Natural killer cell treated with Interleukin-12 subunit alpha and Interleukin-12 subunit beta and Interleukin-15 and Interleukin-18, amount 100 ng/mL, for 72 hours (primary cell): ENCODE measurements at places on chromosomes 1 and 21. TPM values are rescaled to one million over a fixed set of nuclear protein-coding genes. Genes with fewer than 3 reads are reported as not detected.
A peak's percentile ranks its signal among the peaks of the same experiment; 100 is the strongest.

CSRP1 gene
- 41.6 TPM for total RNA-seq

AXDND1 gene
- 0.81 TPM for total RNA-seq

GRCh38 chr1:103517380-103518047 lies 8.0 kb upstream of the RNPC3 start:
- no peak overlapping the region for H3K27ac ChIP-seq
- H3K4me1 ChIP-seq: no peaks in the 10 kb centered on the region
- DNase-seq: no peak
- no peaks in the 10 kb centered on the region for H3K36me3 ChIP-seq

CD53 gene
- 357 TPM for total RNA-seq

- no peaks in the 10 kb centered on the region for H3K36me3 ChIP-seq
- H3K27ac ChIP-seq: no peak overlapping the region
Observed at GRCh38 chr1:76547916-76548315, 319.4 kb upstream of the ST6GALNAC5 start.

DNA sequence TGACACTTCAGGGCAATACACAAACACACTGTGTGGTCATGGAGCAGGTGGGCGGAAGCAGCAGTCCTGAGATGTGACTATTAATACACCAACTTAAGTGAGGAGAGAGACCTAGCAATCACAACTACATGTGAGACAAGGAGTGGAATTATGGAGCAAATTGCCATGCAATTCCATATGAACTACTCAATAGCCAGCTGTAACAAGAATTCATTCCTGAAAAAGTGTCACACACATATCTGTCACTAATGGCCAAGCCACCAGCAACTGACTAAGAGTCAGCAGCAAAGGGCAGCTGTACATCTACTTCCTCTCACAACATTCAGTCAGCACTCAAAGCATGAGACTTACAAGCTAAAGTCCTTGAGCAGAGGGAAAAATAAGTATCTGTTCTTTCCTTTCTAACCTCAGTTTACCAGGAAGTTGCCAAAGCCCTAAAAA lies 46.2 kb downstream of the GPR3 start:
- no peaks in the 10 kb centered on the region for H3K36me3 ChIP-seq
- no peak overlapping the region for H3K4me3 ChIP-seq
- no peak for DNase-seq
- H3K27ac ChIP-seq: peak overlapping the region; percentile 22
- H3K27me3 ChIP-seq: no peaks in the 10 kb centered on the region

ANKRD65 gene
- not detected for total RNA-seq

TSPEAR gene
- total RNA-seq: not detected

DNA sequence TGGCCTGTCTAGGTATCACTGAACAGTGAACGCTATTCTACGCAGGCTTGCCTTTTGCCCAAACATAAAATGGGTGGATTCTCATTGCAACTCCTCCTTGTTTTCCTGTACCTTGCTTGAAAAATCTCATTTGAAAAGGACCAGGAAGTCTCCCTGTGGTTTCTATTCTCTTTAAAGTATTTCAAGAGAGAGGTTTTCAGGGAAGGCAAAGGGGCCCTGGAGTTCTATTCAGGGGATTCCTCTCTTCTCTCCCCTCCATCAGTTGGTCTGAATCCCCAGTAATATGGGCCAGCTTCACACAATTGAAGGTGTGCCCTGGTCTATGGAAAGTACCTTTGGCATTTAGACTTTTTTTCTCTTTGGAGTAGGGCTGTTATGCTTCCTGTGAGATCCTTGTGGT lies 311.3 kb downstream of the RGS7 start:
- no peaks in the 10 kb centered on the region for H3K4me1 ChIP-seq
- DNase-seq: no peak
- no peaks in the 10 kb centered on the region for H3K27me3 ChIP-seq
- H3K4me3 ChIP-seq: no peak overlapping the region
- H3K36me3 ChIP-seq: no peaks in the 10 kb centered on the region

DNA sequence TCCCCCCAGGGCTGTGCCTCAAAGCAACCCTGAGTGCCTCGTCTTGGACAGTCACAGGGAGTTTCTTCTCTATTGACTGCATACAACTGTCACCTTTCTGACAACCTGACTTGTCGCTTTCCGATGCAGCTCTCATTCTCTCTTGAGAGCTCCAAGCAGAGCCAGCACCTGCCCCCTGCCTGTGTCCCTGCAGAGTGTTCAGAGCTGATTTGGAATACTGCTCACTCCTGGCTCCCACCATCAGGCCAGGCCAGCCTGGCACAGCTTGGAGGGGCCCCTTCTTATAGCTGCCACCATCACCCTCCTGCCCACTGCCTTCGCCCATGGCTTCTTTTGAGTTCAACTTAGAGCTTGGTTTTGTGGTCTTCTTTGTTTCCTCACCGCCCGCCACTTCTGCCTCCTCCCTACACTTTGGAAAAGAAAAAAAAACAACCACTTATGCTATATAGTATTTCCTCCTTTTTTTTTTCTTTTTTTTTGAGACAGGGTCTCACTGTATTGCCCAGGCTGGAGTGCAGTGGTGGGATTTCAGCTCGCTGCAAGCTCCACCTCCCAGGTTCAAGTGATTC lies 12.3 kb downstream of the NCF2 start:
- H3K27ac ChIP-seq: no peak overlapping the region
- no peaks in the 10 kb centered on the region for H3K27me3 ChIP-seq
- H3K4me3 ChIP-seq: no peak overlapping the region

ADCY10 gene
- 0.33 TPM for total RNA-seq

DNA sequence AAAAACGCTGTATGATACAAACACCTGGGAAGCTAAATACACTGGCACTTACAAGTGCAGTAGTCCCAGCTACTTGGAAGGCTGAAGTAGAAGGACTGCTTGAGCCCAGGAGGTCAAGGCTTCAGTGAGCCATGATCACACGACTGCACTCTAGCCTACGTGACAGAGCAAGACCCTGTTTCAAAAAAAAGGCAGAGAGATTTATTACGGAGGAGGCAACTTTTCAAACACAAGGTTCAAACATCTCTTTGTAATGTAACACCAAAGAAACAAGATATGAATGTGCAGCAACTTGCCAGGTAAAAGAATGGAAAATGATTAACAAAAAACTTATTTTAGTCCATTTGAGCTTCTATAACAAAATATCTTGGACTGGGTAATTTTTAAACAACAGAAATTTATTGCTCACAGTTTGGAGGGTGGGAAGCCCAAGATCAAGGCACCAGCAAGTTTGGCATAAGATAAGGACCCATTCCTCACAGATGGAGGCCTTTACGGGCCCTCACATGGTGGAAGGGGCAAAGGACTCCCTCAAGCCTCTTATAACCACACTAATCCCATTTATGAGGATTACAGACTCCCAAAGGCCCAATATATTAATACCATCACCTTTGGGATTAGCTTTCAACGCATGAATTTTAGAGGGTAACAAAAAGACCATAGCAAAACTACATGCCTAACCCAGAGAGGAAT lies 73.3 kb downstream of the EVI5 start:
- no peaks in the 10 kb centered on the region for H3K36me3 ChIP-seq
- H3K4me3 ChIP-seq: no peak overlapping the region
- no peaks in the 10 kb centered on the region for H3K27me3 ChIP-seq
- no peak for DNase-seq

- no peaks in the 10 kb centered on the region for H3K36me3 ChIP-seq
- H3K4me1 ChIP-seq: peaks cover 6% of the 10 kb centered on the region
- H3K27me3 ChIP-seq: no peaks in the 10 kb centered on the region
- DNase-seq: no peak
- no peak overlapping the region for H3K4me3 ChIP-seq
Observed at GRCh38 chr1:201515895-201516294, 9.0 kb upstream of the CSRP1 start.

DNA sequence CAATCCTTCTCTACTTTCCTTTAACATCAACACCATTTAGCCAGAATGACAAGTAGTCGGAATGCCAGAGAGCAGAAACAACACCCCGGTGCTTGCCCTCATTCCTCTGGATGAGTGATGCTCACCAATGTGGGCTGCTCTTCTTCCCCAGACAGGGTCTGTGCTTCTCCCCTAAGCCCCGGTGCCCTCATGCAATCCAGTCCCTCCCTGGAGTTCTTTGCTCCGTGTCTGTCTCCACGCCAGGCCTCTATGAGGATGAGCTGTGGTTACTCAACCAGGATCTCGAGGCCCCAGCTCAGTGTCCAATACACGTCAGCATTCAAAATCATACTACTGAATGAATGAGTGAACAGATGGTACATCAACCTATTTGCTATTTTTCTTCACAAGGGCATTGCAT lies 29.7 kb upstream of the PDE9A start:
- H3K4me3 ChIP-seq: no peak overlapping the region
- H3K36me3 ChIP-seq: no peaks in the 10 kb centered on the region
- H3K27me3 ChIP-seq: peaks cover 18% of the 10 kb centered on the region
- no peak overlapping the region for H3K27ac ChIP-seq
- no peak for DNase-seq
- no peaks in the 10 kb centered on the region for H3K4me1 ChIP-seq

- H3K4me1 ChIP-seq: peaks cover 6% of the 10 kb centered on the region
- no peak overlapping the region for H3K4me3 ChIP-seq
- no peaks in the 10 kb centered on the region for H3K27me3 ChIP-seq
Observed at GRCh38 chr1:174291059-174291458, 131.7 kb downstream of the RABGAP1L start.

- DNase-seq: no peak
- no peak overlapping the region for H3K4me3 ChIP-seq
- peaks cover 21% of the 10 kb centered on the region for H3K4me1 ChIP-seq
- H3K27me3 ChIP-seq: peaks cover 13% of the 10 kb centered on the region
- no peak overlapping the region for H3K27ac ChIP-seq
Observed at GRCh38 chr21:35359076-35359475, 310.0 kb upstream of the RUNX1 start.

NVL gene
- 36.2 TPM for total RNA-seq

IGSF21 gene
- total RNA-seq: not detected

TNFRSF4 gene
- 305 TPM for total RNA-seq

DNA sequence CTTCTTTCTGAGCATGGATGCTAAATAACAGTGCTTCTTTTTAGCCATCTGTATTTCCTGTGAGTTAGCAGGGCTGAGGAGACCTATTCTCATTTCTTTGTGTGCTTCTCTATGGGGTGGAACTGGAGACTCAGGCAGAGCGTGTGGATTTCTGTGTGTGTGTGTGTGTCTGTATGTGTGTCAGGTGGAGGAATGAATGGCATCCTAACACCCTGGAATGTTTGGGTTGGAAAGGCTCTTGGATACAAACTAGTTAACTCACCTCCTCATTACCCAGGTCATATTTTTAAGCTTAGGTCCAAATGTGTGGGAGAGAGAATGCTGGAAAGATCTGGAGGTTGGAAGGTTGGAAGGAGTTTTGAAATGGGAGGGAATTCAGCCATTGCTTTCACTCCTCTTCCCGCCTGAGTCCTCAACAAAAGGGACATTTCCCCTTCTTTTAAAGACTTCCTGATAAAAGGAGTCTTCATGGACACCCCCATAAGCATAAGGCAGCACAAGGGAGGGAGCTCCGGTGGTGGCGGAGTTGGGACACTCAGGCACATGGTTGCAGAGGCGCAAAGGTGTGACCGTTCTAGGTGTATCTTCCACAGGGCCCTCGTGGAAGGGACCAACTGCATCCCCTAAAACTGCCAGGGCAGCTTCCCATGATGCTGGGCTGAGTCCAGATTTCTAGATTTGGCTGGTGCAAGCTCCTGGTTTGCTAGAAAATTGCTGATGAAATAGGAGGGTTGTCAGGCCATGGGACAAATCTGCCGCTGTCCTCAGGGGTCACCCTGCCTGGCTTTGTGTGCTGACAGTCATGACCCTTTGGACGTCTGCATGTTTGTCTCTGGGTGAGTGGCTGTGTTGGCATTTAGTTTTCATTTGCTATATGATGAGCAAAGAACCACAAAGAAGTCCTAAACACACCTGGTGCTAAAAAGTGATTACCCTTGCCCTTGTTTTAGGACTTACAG lies 37.6 kb downstream of the MTARC1 start:
- H3K36me3 ChIP-seq: no peaks in the 10 kb centered on the region
- peaks cover 10% of the 10 kb centered on the region for H3K27me3 ChIP-seq
- no peak overlapping the region for H3K27ac ChIP-seq

DNA sequence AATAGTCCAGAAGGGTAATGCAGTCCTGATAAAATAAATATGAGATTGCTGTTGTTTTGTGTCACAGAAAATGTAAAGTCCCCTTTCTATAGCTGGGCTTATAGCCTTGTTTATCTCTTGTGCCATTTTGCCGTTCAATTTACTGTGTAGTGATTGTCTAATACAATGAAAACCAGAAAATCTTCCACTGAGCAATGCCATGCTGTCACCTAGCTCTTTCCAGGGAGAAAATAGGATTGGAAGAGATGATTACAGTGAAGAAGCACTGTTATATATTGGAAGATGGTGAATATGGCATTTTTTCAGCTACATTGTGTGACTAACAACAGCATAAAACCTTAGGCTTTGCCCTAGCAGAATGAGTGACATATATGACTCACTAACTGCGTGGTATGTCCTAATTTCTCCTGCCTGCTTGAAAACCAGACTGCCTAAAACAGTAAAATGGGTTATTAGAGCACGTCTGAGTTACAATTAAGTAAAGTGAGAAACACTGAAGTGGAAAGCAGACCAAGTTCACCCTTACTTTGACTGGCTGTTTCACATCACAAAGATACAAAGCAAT lies 332.4 kb upstream of the ZP4 start:
- H3K27me3 ChIP-seq: no peaks in the 10 kb centered on the region
- H3K27ac ChIP-seq: no peak overlapping the region
- no peak overlapping the region for H3K4me3 ChIP-seq

DNA sequence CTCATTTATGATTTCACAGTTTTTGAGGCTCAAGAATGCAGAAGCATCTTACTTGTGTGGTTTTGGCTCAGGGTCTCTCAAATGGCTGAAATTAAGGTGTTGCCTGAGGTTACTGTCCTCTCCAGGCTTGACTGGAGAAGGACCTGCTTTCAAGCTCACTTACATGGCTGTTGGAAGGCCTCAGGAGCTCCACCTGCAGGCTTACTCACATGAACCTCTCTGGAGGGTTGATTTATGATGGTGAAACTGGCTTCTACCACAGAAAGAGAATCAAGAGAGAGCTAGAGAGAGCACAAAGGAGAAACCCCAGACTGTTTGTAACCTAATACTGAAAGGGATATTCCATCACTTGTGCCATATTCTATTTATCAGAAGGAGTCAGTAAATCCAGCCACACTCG lies 6.2 kb upstream of the KCNK2 start:
- H3K4me3 ChIP-seq: no peak overlapping the region
- peaks cover 4% of the 10 kb centered on the region for H3K36me3 ChIP-seq
- H3K27me3 ChIP-seq: peaks cover 4% of the 10 kb centered on the region
- H3K4me1 ChIP-seq: no peaks in the 10 kb centered on the region
- no peak for DNase-seq
- H3K27ac ChIP-seq: no peak overlapping the region

DNA sequence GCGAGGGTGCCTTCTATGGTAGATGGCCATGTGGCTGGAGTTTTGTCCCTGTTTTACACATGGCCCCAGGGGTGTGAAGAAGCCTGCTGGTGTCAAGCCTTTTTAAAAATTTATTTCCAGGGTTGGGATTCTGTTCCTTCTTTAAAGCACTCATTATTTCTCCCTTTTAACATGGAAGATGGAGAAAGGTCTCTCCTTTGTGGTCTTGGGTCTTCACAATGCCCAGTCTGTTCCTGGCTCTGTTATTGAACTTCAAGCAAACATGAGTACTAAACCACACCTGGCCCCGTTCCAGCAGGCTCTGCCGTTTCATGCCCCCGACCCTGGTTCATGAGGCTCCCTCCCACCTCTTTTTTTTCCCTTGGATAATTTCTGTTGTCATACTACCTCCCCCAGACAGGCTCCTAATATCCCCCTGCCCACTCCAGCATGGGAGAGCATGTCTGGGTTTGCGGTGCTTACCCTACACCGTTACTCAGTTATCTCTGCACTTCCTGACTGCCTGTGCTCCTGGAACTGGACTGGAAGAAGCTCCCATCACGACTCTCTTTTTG lies 121.2 kb upstream of the KIAA0040 start:
- H3K4me1 ChIP-seq: no peaks in the 10 kb centered on the region
- H3K36me3 ChIP-seq: no peaks in the 10 kb centered on the region
- no peak overlapping the region for H3K27ac ChIP-seq
- DNase-seq: no peak
